ENCODE measurements at places on chromosomes 7 and 10.

DNA sequence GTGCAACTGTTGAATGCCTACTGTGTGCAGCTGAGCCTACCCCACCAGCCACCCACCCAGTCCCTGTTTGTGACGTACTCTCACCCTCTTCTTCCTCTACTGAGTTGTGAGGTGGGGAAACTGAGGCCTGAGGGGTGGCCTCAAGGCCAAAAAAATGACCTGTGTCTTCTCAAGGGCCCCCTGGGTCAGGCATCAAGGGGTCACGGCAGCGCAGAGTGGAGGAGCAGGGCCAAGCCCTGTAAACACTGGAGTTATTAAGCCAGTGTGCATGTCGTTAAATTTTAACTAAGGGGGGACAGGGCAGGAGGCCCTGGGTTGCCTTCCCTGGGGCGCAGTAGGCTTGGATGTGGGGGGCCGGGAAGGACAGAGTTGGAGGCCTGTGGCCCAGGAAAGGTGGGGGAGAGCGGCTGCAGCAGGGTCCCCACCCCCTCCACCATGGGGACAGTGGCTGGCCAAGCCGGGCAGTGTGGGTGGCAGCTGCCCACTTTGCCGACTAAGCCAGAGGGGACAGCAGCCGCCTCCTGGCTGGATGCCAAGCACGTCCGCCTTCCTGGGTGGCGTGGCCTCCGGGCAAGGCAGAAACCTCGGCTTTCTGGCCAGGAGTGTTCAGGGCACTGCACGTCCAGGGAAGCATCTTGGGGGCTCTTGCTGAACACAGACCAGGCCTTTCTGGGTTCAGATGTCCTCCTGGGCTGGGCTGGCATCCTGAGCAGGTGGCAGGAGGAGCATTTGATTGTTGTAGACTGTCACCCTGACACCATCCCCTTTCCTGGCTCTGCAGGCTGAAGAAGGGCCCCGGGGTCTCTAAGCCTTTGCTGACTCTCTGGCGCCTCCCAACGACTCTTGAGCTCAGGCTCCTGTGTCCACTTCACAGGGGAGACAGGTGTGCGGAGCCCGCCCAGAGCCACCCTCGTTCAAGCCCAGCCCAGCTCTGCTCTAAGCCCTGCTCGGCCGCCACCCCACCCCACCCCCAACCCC lies 1.9 kb downstream of the SLC29A4 start:
- DNase-seq = no peak

- DNase-seq = no peak
Measured at GRCh38 chr7:26627891-26628341, 236.5 kb downstream of the SKAP2 start.

- DNase-seq = no peak
Measured at GRCh38 chr7:66905689-66906088, 15.3 kb upstream of the TMEM248 start.

GRCh38 chr10:67788028-67788886 lies 49.7 kb downstream of the DNAJC12 start:
- DNase-seq = peak; percentile 49

GRCh38 chr7:129072479-129073011 lies 17.6 kb upstream of the TNPO3 start:
- DNase-seq = no peak

- no peak for DNase-seq
Measured at GRCh38 chr7:54802841-54803240, 43.8 kb upstream of the SEC61G start.
